ENCODE measurements at places on chromosomes 3 and 15.
A peak's percentile ranks its signal among the peaks of the same experiment; 100 is the strongest.

DNA sequence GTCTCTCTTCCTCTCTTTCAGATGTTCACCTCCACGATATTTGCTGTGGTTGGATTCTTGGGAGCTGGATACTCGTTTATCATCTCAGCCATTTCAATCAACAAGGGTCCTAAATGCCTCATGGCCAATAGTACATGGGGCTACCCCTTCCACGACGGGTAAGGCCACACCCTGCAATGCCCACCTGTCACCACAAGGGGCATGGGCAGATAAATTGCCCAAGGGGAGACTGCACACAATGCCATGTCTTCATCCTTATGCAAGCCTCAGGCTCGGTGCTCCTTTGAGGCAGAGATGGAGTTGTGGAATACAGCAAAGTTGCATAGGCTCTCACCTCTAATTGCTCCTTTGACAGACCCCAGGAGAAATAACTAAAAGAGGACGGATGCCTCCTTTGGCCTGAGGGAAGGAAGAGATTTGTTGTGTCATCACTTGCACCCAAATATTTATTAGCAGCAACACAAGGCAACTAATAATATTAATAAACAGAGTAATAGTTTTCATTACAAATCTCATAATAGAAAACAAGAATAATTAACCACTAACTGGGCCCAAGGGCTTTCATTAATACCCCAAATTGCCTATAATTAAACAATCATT, 13.2 kb downstream of the TM4SF4 start:
- peak; percentile 54 for DNase-seq

DNA sequence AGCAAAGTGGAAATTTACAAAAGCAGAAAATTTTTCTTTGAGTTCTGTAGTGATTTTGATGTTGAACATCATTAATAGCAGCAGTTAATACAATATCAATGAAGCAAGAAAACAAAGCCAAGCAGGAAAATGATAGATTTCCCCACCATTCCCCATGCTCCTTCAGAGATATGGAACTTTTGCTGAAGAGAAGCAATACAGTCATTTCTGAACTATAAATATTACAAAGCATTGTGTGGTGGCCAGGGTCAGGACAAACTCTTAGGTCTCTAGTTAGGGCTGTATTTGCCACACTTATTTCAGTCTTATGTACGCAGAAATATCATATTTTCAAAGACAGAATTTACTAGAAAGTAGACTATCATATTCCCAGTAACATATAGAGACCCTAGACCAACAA, 88.8 kb upstream of the P3H2 start:
- no peak for DNase-seq

- DNase-seq = no peak
These were observed 12.8 kb downstream of the PCSK6 start for GRCh38 chr15:101476756-101477155.

DNA sequence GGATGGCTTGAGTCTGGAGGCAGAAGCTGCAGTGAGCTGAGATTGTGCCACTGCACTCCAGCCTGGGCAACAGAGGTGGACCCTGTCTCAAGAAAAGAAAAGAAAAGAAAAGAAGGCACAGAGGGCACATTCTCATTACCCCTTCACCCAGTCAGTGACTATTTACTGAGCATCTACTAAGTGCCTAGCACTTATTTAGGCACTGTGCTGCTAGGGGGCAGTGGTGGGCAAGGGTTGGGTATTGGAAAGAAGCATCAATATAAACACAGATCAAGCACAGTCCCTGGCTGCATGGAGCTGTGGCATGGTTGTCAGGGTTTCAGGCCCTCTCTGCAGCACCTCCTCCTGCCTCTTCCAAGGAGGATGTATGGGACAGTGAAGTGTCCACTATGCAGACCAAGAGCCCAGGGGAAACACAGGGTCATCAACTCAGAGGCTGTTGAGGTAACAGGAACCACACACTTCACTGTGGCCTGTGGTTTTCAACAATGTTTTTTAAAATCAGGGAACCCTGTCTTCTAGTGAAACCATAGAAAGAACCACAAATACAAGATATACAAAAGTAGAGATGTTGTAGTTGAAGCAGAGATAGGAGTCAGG, 138.5 kb downstream of the RAB11A start:
- no peak for DNase-seq

GRCh38 chr3:196216681-196217211, 412 bp downstream of the SLC51A start:
- no peak for DNase-seq

DNA sequence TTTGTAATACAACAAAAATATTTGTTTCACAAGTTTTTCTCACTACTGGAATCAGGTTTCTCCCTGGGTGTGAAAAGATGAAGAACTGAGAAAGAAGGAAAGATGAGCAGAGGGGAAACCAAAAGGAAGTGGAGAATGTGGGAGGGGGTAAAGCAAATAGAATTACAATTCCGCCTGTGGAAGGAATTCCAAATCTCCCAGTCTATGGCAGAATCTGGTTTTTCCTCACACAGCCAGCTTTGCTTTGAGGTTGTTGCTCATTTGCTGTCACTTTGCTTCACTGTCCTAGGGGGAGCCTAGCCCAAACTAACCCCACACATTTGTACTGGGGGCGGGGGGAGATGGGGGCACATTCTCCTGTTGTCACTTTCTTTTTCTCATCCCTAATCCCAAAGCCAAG, 43.9 kb downstream of the RPL22L1 start:
- peak; percentile 20 for DNase-seq

DNA sequence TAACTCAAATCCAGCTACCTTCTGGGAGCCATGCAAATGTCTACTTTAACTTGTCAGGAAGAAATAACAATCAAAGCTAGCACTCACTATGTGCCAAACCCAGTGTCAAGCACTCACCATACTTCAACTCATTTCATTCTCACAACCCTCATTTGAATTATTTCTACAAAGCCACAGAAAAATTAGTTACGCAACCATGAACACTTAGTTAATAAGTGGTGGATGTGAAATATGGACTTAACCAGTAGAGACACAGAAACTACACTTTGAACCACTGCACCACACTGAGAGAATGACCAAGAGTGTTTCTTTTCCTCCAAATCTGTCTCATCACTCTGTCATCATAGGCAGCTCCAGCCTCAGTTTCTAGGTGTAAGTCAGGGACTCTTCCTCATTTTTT, 91.0 kb upstream of the MBNL1 start:
- no peak for DNase-seq

DNA sequence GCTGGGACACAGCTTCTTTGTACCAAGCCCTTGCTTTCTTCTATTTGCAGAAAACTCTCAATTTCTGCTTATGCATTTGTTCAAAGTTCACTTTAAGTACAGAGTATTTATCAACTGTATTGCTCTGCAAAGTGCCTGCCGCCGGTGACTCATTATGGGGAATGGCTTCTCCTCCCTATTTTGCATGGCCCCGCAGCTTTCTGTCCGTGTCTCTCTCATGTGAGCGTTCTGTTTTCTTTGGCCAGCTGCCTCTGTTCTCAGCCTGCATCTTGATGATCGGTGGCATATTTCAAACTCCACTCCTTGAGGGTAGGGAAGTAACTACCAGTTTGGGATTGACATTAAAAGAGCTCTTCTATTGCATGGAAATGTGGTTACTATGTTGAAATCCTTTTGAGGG, 28.6 kb upstream of the ST8SIA2 start:
- DNase-seq = no peak

DNA sequence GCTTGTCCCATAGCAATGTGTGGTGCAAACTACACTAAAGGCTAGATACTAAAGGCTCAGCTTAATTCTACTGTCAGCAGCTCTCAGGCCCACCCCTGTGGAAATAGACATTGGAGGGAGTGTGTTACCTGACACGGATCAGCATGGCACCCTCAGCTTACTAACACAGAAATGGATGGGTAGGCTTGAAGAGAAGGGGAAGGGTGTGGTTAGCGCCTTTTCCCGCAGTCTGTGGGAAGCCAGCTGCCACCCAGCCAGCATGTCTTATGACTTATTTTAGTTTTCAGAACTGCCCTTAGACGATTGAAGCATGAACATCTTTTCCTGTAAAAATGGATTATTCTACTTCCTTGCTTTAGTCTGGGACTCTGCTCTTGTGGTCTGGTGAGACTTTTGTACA, 25.8 kb upstream of the ADPGK start:
- no peak for DNase-seq

DNA sequence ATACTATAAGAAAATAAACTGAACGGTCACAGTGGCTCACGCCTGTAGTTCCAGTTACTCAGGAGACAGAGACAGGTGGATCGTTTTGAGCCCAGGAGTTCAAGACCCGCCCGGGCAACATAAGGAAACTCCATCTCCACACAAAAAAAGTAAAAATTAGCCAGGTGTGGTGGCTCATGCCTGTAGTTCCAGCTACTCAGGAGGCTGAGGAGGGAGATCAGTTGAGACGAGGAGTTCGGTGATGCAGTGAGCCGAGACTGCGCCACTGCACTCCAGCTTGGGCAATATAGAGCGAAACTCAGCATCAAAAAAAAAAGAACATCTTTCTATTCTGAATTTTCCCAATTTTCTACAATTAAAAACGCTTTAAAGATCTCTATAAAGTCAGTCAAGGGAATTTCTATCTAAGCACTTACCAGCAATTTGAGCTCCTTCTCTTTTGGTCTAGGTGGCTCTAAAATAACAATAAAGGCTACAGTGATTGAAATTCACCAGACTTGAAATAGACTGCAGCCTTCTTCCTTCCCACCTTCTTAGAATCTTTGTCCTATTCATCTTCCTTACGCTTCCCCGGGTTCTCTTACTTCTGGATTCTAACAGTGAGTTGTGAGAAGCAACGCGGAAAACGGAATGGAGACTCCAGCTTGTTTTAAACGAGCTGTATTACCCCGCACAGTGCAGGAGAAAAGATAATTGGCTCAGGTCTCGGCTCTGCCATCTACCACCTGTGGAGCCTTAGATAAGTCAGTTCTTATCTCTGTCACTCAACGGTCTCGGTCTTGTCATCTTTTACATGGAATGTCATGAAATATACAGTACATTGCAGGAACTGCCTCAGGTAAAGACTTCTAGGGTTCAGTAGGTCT, 812 bp upstream of the SEC62 start:
- DNase-seq = peak; percentile 18

- peak; percentile 64 for DNase-seq
These were observed 22.5 kb upstream of the SEMA3F start for GRCh38 chr3:50132421-50133282.

DNA sequence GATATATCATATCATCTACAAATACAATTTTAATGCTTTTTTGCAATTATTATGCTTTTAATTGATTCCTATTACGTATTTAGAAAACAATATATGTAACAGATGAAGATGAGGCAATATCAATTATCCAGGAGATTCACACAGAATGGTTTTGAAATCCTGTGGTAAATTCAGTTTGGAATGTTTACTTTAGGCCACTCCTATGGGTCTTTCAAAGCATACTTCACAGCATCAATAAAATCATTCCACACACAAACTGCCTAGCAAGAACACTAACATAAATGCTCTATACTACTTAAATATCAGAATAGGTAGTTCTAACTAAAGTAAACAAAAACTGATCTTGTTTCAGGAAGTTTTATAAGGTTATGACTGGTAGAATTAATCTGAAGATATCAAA, 90.5 kb downstream of the FAM227B start:
- DNase-seq = no peak

DNA sequence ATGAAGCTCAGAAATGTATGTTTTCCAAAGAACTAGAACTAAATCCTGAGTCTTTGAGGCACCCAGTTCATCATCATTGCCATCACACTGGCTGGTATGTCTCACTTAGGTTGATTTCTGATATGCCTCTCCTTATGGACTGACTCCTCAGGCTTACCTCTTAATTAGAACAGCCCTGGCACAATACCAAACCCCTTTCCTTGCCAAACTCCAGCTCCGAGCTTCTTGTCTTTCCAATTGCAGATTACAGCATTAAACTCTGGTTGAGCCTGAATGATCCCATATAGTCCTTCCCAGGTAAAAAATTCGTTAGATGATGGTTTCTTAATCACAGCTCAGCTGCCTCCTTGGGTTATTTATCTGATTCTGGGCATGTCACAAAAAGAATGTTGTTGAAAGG, 66.3 kb downstream of the RTP4 start:
- no peak for DNase-seq

DNA sequence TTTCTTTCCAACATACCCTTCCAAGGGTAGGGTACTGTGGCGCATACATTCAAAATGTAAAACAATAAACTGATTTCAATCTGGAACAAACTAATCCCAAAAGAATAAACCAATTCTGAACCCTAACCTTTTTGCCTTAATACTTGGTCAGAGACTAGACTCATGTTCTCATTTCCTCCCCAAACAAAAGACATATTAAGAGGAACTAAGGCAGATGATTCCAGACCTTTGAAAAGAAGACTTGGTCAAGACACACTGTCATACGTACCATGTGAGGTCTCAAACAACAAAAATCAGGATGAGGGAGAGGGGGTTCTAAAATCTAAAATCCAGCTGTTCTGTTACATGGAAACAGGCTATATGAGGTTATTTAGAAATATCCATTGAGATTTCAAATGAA, 102.1 kb downstream of the RFTN1 start:
- DNase-seq = no peak

- DNase-seq = no peak
These were observed 25.2 kb downstream of the PLXNB1 start for GRCh38 chr3:48404440-48405342.
